Kidney epithelial cell (primary cell): ENCODE measurements at places on chromosomes 11 and 22. TPM values are rescaled to one million over a fixed set of nuclear protein-coding genes. Genes with fewer than 3 reads are reported as not detected.

DNA sequence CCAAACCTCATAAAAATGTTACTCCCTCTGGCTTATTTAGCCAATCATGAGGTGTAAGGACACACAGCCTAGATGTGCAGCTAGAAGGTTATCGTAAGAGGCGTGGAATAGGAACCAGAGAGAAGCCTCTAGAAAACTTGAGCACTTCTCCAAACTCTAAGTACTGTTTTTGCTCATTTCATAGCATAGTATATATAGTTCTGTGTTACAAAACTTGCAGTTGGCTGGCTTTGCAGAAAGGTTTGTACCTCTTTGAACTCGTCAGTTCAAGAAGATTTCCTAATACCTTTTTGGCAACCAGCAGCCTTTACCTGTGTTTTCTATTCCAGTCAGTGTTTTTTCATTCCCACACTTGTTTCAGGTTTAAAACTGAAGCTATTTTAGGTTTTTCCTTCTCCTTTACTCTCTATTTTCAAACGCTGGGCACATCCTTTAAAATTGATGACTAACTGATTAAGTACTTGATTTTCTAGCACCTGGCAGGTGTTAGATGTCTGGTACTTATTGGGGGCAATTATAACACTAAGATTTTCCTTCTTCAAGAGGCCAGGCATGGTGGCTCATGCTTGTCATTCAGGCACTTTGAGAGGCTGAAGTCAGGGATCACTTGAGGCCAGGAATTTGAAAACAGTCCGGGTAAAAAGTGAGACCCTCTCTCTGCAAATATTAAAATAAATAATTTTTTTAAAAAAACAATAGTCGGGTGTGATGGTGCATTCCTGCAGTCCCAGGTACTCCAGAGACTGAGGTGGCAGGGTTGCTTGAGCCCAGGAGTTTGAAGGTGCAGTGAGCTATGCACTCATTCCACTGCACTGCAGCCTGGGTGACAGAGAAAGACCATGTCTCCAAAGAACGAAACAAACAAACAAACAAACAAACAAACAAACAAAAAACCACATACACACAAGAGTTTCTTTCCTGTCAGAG is 125.2 kb downstream of the LRRC4C start:
- DNase-seq: no peak

- peak; percentile 67 for DNase-seq
Observed at GRCh38 chr22:24060375-24060788, 49.3 kb downstream of the CABIN1 start.

DNA sequence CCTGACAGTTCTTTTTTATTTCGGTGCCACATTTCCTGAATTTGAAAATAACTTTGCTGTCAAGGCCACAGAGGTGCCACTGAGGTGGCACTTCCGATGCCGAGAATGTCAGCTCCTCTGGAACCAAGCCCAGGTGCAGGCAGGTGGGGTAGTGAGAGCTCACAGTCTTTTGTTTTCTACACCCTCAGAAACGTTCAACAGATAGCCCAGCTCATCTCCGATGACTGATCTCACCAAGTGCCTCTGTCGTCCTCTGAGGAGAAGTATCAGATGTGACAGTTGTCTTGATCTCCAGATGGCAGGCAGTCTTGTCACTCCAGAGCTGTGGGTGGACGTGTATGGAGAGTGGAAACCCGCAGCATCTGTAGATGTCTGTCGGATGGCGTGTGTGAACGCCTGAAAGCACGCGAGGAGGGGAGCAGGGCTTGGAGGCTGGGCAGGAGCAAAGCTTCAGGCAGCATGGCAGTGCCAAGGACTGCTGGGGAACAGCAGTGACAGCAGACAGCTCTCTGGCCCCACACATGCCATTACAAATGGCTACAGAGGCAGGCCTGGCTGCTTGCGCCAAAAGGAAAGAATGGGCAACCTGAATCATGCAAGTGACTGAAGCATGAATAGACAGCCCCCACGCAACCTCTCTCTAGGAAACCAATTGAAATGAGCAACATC is 877.0 kb downstream of the OPCML start:
- no peak for DNase-seq

The LDHAL6A gene
- total RNA-seq: not detected in 2 replicates
